Tracheal epithelial cell (primary cell): ENCODE measurements at places on chromosomes 16 and 17. TPM values are rescaled to one million over a fixed set of nuclear protein-coding genes. Genes with fewer than 3 reads are reported as not detected.

The MYH1 gene
- not detected in 2 replicates for total RNA-seq

The EFNB3 gene
- total RNA-seq = 0.48 TPM in 1 of 2 replicates, not detected in the other

The MARVELD3 gene
- total RNA-seq = 11.7 and 29.2 TPM in 2 replicates

The ZNF597 gene
- total RNA-seq = 1.4 and 1.5 TPM in 2 replicates

The CORO6 gene
- 0.43 and 0.96 TPM in 2 replicates for total RNA-seq

The SIRT7 gene
- 26.9 and 29.9 TPM in 2 replicates for total RNA-seq

The KRT32 gene
- total RNA-seq = not detected in 2 replicates

The CKLF gene
- 16.4 and 72.1 TPM in 2 replicates for total RNA-seq

The FGF11 gene
- 23.7 and 32.8 TPM in 2 replicates for total RNA-seq

The HS3ST6 gene
- 0.24 TPM in 1 of 2 replicates, not detected in the other for total RNA-seq

The EMP2 gene
- 15.7 and 37.7 TPM in 2 replicates for total RNA-seq

The RCVRN gene
- total RNA-seq = under 0.01 TPM in 1 of 2 replicates, not detected in the other

The NME1 gene
- 107 and 140 TPM in 2 replicates for total RNA-seq

The OTOP2 gene
- total RNA-seq = not detected in 2 replicates

The CPNE7 gene
- 1.7 and 16.9 TPM in 2 replicates for total RNA-seq

The SGCA gene
- total RNA-seq = not detected in 2 replicates

The PLLP gene
- 15.4 and 37.1 TPM in 2 replicates for total RNA-seq

The ABCA6 gene
- total RNA-seq = under 0.01 TPM in 2 replicates

The INCA1 gene
- total RNA-seq = 0.21 TPM in 1 of 2 replicates, not detected in the other

The KRTAP4-5 gene
- not detected in 2 replicates for total RNA-seq

The GP1BA gene
- total RNA-seq = not detected in 2 replicates

The KRTAP4-4 gene
- not detected in 2 replicates for total RNA-seq

The OTOP3 gene
- not detected in 2 replicates for total RNA-seq

The KRT12 gene
- not detected in 2 replicates for total RNA-seq

The OTOA gene
- total RNA-seq = 0.24 TPM in 1 of 2 replicates, not detected in the other

The PNMT gene
- not detected in 2 replicates for total RNA-seq

The CDRT15 gene
- total RNA-seq = not detected in 2 replicates

The HSD11B2 gene
- total RNA-seq = 1.9 and 3.8 TPM in 2 replicates

The TNK1 gene
- 9.9 and 11.9 TPM in 2 replicates for total RNA-seq

The LRRC37A3 gene
- 0.96 and 1.9 TPM in 2 replicates for total RNA-seq

The ALOX15 gene
- not detected in 2 replicates for total RNA-seq

The CBLN1 gene
- total RNA-seq = not detected in 2 replicates

The OR2C1 gene
- 0.24 TPM in 1 of 2 replicates, not detected in the other for total RNA-seq

The WFDC1 gene
- total RNA-seq = not detected in 2 replicates

The CHST4 gene
- total RNA-seq = not detected in 2 replicates

The TP53TG3 gene
- total RNA-seq = under 0.01 and 0.48 TPM in 2 replicates

The EVPL gene
- total RNA-seq = 28.2 and 44.8 TPM in 2 replicates

The CDRT15L2 gene
- not detected in 2 replicates for total RNA-seq

The TMC8 gene
- total RNA-seq = 0.21 and 0.48 TPM in 2 replicates

The TNFSF13 gene
- 5.3 and 8.2 TPM in 2 replicates for total RNA-seq

The RETREG3 gene
- 73.3 and 85.5 TPM in 2 replicates for total RNA-seq

The ELMO3 gene
- total RNA-seq = 43.7 and 49.2 TPM in 2 replicates

The NUPR1 gene
- 19.0 and 44.1 TPM in 2 replicates for total RNA-seq

The C16orf46 gene
- 0.24 and 0.64 TPM in 2 replicates for total RNA-seq

The KCTD13 gene
- 14.2 and 15.3 TPM in 2 replicates for total RNA-seq

The PIK3R6 gene
- not detected in 2 replicates for total RNA-seq

The HSPB9 gene
- not detected in 2 replicates for total RNA-seq

The TM4SF5 gene
- not detected in 2 replicates for total RNA-seq

The P2RX1 gene
- not detected in 2 replicates for total RNA-seq

The GNG13 gene
- total RNA-seq = not detected in 2 replicates

The SCGB1C2 gene
- total RNA-seq = not detected in 2 replicates

The PROCA1 gene
- total RNA-seq = 0.24 and 0.64 TPM in 2 replicates

The JPH3 gene
- total RNA-seq = not detected in 2 replicates

The MAPT gene
- under 0.01 TPM in 1 of 2 replicates, not detected in the other for total RNA-seq

The ABCA3 gene
- 0.43 and 3.9 TPM in 2 replicates for total RNA-seq
